ENCODE measurements at places on chromosomes 1 and 21.

DNA sequence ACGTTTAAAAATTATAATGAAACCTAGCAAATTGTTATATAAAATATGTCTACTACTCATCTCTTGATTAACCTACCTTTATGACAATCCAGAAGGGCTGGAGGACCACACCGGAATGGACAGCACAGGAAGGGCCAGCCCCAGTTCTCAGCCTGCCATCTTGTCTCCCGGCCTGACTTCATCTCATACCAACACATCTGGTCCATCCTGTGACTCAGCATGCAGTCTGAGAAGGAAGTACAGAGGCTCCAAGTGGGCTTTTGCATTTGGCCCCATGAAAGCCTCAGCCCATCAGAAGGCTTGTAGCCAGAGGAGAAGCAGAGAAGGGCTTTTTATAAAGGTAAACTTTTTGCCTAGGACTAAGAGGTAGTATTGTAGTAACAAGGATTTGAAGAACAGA lies 436.6 kb downstream of the MRPL39 start:
- no peak for DNase-seq

- no peak for DNase-seq
Measured at GRCh38 chr1:43526002-43526401, 4.7 kb upstream of the PTPRF start.

DNA sequence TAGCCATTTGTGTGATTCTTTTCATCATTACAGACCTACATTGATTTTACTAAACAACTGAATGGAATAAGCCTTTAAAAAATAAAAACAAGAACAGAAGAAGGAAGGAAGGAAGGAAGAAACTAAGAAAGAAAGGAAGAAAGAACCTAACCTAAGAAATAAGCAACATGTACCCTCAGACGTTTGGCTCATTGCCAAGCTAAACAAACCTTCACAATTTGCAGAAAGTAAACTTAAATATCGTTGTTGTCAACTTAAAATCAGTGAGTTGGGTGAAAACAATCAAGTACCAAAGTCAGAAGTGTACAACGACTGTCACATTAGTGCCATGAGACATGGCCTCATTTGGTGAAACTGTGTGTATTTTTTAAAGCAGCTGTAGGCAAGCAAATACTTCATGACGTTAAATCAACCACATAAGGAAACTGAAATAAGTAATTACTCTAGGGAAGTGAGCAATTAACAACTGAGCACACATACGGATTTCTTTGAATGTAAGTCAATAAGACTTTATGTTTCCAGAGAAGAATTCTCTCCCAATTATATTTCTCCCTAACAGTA lies 313.1 kb upstream of the TMPRSS15 start:
- no peak for DNase-seq

GRCh38 chr1:230935852-230936251 lies 42.8 kb downstream of the TTC13 start:
- DNase-seq, result no peak

DNA sequence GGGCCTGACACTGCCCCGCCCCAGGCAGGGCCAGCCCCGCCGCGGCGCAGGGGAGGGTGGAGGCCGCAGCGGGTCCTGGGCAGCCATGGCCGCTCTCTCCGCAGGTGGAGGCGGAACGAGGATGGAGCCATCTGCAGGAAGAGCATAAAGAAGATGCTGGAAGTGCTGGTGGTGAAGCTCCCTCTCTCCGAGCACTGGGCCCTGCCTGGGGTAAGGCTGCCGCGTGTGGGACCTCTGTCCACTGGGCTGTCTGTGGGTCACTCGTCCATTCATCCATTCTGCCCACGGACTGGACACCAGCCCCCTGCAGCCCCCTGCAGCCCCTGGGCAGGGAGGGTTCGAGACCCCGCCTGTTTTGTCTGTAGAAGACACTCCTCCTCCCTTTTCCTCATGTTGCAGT lies 18.4 kb upstream of the LRRC3 start:
- no peak for DNase-seq

DNA sequence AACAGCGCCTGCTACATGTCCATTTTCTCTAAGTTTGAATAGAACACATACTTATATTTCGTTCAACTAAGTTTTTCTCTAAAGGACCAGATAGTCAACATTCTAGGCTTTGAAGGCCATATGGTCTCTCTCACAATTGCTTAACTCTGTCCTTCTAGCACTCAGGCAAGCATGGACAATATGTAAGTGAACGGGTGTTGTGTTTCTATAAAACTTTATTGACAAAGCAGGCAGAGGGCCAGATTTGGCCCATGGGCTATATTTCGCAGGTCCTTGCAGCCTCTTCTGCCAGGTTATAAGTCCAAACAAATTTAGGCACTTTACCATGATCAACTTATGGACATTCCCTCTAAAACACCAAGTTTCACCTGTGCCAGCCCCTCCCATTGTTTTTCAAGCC lies 21.1 kb downstream of the KLHDC7A start:
- no peak for DNase-seq

- no peak for DNase-seq
Measured at GRCh38 chr1:184641894-184642293, 112.8 kb downstream of the EDEM3 start.

GRCh38 chr1:56456435-56457101 lies 122.8 kb downstream of the PLPP3 start:
- DNase-seq, result no peak

DNA sequence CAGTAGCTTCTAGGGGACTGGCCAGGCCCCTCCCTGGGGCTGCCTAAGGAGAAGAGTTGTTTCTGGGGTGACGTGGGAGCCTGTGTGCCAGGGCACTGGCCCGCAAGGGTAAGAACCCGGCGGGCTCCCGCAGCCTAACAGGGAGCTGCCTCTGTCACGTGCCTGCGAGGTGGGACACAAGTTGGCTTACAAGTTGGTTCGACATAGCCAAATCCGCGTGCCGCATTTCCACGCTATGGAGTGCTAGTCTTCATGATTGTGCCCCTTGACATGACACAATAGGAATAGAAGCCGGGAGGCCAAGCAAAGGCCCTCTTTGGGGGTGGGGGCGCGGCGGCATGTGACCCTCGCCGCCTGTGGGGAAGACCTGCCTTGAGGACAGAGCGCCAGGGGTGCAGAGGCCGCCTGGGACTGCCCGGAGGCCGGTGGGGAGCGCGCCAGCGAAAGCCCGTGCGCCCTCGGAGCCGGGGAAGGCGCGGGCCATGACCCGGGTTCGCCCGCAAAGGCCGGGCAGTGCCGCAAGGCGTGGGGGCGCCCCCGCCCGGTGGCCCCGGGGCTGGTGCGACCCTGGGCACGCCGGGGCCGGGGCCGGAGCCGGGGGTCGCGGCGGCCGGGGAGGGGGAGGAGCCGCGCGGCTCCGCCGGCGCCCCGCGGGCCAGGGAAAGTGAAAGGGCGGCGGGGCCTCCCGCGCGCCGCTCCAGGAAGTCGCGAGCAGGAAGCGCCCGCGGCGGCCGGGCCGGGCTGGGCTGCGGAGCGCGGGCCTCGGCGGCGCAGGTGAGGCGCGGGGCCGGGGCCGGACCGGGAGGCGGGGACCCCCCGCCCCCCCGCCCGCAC lies at the start of gene SLC37A1:
Gene SLC37A1 (plus strand): TSS at position 702 of the 834 bp plus-strand sequence. CDS start 4,603 bp downstream, outside the sequence.
- peak; percentile 37 for DNase-seq

- no peak for DNase-seq
Measured at GRCh38 chr1:221892301-221892830, 150.5 kb upstream of the DUSP10 start.

GRCh38 chr1:92973203-92973897 lies 12.1 kb upstream of the DIPK1A start:
- DNase-seq, result no peak

GRCh38 chr21:27321791-27322190 lies 354.9 kb upstream of the ADAMTS5 start:
- no peak for DNase-seq

DNA sequence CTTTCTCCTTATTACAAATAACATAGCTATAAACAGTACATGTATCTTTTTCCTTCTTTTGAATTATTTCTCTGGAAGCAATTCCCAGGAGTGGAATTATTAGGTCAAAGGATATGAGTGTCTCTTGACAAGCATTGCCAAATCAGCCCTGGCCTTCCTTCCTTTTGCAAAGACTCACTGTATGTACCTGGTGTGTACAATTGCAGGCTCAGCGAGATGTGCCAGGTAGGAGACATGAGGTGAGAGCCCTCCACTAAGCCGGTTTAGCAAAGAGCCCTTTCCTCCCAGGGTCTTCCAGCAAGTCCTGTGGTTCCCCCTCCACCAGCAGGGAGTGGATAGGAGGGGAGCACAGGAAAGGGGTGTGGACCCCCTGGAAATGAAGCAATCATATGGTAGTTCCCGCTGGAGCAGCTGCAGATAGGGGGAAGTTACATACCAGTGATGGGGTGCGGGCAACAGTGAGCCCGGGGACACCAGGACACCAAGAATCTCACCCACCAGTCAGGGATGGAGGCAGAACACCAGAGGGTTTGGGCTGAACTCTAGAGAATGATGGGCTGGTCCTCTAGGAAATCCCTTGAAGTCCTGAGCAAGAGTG lies 18.3 kb downstream of the RCSD1 start:
- no peak for DNase-seq

DNA sequence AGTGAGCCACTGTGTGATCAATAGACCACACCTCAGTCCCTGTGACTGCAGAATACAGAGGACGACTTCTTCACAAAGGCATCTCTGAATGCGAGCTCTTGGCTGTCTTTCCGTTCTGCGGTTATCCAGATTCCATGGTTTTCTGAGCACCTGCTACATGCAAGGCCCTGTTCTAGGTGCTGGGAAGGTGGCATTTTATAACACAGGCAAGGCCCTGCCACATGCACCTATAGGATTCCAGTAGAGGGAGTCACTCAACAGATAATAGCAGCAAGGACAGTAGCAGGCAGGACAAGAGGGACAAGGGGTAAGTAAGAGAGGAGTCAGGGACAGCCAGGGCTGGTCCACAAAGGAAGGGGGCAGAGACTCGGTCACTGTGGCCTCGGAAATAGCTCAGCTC lies 9.0 kb downstream of the URB1 start:
- no peak for DNase-seq

DNA sequence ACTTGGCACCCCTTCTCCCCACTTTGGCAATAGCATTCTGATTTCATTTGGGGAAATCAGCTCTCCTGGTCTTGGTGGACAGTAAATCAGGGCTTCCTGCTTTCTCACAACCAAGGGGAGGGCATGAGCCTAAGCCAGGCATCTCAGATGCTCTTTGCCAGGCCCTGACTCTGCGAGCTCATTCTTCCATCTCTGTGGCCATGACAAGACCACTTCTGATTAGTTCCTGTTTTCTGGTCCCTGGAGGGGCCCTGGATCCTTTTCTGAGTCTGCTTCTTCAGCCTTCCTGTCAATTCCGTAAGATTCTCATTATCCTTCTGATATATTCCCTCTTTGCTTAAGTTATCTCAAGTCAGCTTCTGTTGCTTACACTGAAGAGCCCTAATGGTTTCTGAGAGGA lies 210.4 kb downstream of the HIVEP3 start:
- DNase-seq, result no peak

DNA sequence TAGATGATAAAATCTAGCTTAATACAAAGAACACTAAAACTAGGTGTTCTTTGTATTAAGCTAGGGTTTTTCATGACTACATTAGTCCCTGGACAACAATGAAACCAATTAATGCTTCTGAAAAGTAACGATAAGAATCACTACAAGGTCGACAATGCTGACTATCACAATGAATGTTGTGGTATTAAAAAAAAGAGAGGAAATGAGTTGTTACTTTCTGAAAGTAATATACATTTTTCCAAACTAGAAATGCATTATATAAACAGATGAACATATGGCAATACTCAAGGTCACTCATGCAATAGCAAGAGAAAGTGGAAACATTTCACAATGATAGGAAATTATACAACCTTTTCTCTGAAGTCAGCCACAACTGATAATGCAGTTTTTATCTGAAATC lies 19.0 kb downstream of the DPH5 start:
- DNase-seq, result no peak

- DNase-seq, result peak; percentile 77
Measured at GRCh38 chr1:6028042-6028850, 17.4 kb upstream of the KCNAB2 start.

DNA sequence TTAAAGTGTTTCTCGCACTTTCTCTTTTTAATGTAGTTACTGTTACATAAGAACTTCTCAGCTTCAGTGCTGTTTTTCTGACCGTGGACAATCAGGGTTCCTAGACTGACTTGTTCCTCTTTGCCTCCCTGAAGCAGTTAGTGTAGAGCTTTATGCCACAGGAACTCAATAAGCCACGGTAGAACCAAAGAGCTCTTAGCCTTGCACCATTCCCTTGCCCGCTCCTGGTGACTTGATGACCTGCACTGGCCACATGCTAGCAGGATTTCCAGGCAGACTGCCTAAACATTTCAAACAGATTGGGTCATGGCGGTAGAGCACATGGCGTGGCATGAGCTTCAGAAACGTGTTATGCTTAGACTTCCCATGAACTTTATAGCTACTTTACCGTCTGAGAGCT lies 18.8 kb upstream of the FASLG start:
- no peak for DNase-seq

DNA sequence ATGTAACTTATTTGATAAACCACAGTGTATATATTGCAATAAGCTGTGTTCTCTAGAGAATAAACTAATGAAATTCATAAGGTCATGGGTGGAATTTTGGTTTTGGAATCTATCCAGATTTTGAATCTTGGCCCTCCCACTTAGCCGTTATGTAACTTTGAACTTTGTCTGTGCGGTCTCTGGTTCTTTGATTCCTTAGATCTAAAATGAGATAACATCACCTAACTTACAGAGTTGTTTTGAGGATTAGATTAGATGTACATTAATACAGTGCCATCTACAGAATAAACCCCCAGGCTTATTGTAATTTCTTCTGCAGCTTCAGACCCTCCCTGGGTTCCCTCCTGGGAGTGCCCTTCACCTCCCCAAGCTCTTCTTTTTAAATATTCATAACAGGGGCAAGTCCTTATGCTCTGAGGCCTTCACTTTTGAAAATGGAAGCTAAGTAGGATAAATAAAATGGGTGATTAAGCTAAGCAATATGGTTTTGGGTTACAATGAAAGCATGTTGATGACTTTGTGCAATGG lies 124.3 kb downstream of the ATG4C start:
- DNase-seq, result no peak

DNA sequence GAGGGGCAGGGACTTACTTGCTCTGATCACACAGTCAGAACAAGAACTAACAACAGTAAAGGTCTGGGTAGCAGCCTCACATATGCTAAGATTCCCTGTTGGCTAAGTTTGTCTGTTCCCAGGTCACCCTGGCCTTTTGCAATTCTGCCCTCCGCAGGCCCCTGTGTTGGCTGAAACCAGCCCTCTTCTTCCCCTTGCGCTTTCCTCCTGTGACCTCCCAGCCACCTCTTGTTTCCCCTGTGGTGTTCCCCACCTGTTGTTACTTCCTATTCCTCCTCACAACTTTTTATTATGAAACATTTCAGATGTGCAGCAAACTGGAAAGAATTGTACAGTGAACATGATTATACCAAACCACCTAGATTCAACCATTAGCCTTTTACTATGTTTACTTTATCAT lies 23.4 kb downstream of the MAPKAPK2 start:
- no peak for DNase-seq

GRCh38 chr21:25551569-25551968 lies 55.7 kb downstream of the MRPL39 start:
- no peak for DNase-seq

GRCh38 chr1:10918531-10918930 lies 93.9 kb upstream of the TARDBP start:
- no peak for DNase-seq

DNA sequence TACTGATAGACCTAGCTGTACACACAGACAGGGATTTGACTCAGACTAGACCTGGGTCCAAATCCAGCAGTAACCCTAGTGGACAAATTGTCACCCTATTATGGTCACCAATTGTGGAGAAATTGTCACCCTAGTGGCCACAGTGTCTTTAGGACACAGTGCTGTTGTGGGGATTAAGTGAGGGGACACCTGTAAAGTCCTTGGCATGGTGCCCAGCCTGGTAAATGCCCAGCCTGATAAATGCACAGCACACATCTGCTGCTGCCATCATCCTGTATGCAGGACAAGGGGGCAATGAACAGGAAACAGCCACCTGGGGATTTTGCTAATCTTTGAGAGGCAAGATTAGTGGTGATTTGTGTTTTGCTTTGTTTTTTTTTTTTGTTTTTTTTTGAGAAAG lies 2.3 kb downstream of the TMEM61 start:
- peak; percentile 3 for DNase-seq

Measured in CD4-positive, alpha-beta T cell treated with Interleukin-4 for 1 hour (primary cell).